T-helper 2 cell treated with Interferon-gamma antibody and Interleukin-4, amounts not matched to agents 5 μg/mL and 100 μg/mL, for 36 hours (primary cell): ENCODE measurements at places on chromosomes 12 and 14.
A peak's percentile ranks its signal among the peaks of the same experiment; 100 is the strongest.

GRCh38 chr12:1839956-1840951 is 19.9 kb downstream of the LRTM2 start:
- H3K4me1 ChIP-seq = no peaks in the 10 kb centered on the region
- no peak for DNase-seq
- no peaks in the 10 kb centered on the region for H3K27me3 ChIP-seq
- no peak overlapping the region for H3K4me3 ChIP-seq

DNA sequence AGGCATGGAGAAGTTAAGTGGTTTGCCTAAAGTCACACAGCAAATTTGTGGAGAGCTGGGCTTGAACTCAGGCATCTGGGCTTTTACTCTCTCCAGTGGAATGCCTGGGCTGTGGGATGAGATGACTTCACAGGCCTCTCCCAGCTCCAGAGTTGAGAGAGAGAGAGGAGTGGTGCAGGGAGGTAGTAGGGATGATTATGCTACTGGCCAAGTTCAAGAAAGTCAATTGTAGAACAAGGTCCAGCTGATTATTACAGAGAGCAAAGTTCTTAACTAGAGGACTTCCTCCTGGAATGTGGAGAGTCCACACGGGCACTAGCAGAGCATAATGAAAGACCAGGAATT is 769 bp upstream of the EMP1 start:
- peak overlapping the region; percentile 86 for H3K4me3 ChIP-seq
- H3K4me1 ChIP-seq = peaks cover 25% of the 10 kb centered on the region
- peaks cover 40% of the 10 kb centered on the region for H3K27me3 ChIP-seq
- H3K36me3 ChIP-seq = no peaks in the 10 kb centered on the region
- no peak for DNase-seq
- H3K27ac ChIP-seq = peak overlapping the region; percentile 79

GRCh38 chr14:34190717-34191116 is 239.8 kb upstream of the EGLN3 start:
- H3K27ac ChIP-seq = no peak overlapping the region
- peaks cover 2% of the 10 kb centered on the region for H3K4me1 ChIP-seq
- no peaks in the 10 kb centered on the region for H3K36me3 ChIP-seq
- no peak for DNase-seq

DNA sequence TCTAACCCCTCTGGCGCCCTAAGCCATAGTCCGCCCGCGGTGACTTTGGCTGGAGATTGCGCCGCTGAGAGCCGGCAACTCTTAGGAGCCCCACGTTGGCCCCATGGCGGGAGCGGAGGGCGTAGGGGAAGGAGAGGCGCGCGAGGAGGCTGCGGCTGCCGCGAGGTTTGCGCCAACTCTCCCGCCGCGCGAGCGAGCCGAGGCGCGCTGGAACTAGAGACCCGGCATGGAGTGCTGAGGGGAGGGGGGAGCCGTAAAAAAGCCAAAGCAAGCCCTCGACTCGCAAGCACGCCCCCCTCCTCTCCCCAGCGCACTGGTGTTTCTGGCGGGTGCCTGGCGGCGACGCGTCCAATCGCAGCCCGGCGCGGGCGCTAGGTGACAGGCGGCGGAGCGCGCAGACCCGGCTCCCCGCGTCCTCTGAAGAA is at the start of gene SYT10:
TSS of gene SYT10 (minus strand) at position 233 of the 425 bp plus-strand sequence. CDS start 297 bp downstream, outside the sequence.
- no peak within 1 kb of the TSS for H3K27ac ChIP-seq
- peak within 1 kb of the TSS; percentile 70 for H3K4me3 ChIP-seq
- peaks cover 2% of the 10 kb centered on the region for H3K4me1 ChIP-seq
- no peak for DNase-seq
- H3K27me3 ChIP-seq = peaks cover 30% of the 10 kb centered on the region

DNA sequence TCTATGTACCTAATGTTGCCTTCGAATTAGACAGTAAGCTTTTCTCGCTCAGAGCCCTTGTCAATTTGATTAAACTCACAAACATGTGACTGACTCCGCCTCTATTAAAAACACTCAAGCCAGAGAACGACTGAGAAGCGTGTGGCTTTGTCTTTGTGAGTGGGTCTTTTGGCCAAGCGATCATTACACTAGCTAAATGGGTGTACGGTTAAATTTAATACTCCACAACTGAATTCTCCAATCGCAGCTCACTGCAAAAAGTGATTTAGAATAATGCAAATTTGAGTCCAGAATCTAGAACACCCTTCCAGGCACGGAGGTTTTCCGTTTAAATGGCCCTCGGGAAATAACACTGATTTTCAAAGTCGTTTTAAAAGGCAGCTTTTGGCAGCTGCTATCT is 253.7 kb downstream of the EFCAB11 start:
- no peaks in the 10 kb centered on the region for H3K27me3 ChIP-seq
- no peak for DNase-seq
- H3K27ac ChIP-seq = no peak overlapping the region
- H3K36me3 ChIP-seq = peaks cover 17% of the 10 kb centered on the region
- peaks cover 32% of the 10 kb centered on the region for H3K4me1 ChIP-seq

- no peak overlapping the region for H3K27ac ChIP-seq
- no peak for DNase-seq
- H3K27me3 ChIP-seq = no peaks in the 10 kb centered on the region
- no peak overlapping the region for H3K4me3 ChIP-seq
- H3K4me1 ChIP-seq = peaks cover 36% of the 10 kb centered on the region
- peaks cover 43% of the 10 kb centered on the region for H3K36me3 ChIP-seq
Observed at GRCh38 chr14:65483647-65484046, 71.1 kb downstream of the FUT8 start.

DNA sequence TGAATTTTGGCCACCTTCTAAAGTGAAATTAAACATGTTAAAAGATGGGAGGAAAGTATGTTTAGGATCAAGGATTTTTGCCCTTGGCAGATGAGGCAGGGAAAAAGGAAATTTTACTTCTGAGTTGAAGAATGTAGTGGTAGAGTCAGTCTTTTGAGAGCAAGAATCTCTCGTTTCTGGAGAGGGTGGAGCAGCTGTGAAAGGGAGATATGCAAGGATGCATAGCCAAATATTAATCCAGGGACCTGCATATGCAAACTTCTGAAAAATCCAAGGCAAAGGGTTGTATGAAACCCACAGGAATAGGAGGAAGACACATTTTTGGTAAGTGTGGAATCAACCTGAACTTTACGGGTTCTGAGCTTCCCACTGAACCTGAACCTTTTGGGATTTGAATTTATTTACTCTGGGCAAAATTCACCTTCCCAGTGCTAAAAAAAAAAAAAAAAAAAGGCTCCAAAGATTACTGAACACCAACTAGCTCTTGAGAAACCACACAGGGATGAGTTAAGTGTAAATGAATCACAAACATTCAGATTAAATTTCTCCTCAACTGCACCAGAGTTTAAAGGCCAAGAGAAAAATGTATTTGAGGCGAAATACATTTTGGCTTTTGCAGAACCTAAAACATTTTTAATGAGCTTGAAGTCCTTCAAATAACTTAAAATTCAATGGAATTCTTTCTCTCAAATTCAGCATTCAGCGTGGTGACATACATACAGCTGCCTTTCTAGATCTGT is 187.1 kb upstream of the CDKN3 start:
- no peak overlapping the region for H3K27ac ChIP-seq
- no peaks in the 10 kb centered on the region for H3K4me1 ChIP-seq
- H3K36me3 ChIP-seq = no peaks in the 10 kb centered on the region
- no peak for DNase-seq
- no peak overlapping the region for H3K4me3 ChIP-seq

DNA sequence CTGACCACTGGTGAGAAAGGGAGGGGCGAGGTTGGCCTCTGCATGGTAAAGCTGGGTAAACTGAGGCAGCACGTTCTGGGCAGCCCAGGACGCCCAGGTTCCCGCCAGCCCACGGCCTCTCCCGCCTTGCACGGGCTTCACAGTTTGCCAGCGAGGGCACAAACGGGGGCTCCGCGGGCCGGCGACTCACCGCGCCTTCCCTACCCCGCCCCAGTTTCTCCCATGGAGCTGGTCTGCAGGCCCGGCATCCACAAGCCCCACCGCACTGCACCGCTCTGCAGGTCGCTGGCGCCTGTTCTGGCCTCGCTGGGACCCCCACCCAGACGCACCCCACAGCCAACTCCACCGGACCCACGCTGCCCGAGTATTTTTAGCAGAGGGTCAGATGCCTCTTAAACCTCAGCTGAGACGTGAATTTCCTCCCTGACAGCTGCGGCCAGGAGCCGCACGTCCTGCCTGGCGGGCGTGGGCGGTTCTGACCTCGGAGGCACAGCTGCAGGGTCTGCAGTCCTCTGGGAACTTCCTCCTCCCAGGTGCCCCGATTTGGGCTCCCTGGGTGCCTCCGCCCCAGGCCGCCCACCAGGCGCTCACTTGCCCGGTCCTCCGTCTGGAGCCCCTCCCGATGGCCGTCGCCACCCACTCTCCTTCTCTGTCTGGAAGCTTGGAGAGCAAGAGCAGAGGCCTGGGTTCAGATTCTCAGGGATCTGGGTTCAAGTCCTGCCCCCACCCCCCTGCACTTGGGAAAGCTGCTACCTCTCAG is 29.5 kb upstream of the INF2 start:
- H3K4me1 ChIP-seq = peaks cover 16% of the 10 kb centered on the region
- no peak for DNase-seq
- no peaks in the 10 kb centered on the region for H3K36me3 ChIP-seq
- H3K4me3 ChIP-seq = no peak overlapping the region
- H3K27me3 ChIP-seq = peaks cover 16% of the 10 kb centered on the region

- peaks cover 4% of the 10 kb centered on the region for H3K27me3 ChIP-seq
- no peak overlapping the region for H3K4me3 ChIP-seq
- no peak for DNase-seq
- no peaks in the 10 kb centered on the region for H3K4me1 ChIP-seq
Observed at GRCh38 chr12:123886931-123887582, 85.6 kb downstream of the CCDC92 start.

DNA sequence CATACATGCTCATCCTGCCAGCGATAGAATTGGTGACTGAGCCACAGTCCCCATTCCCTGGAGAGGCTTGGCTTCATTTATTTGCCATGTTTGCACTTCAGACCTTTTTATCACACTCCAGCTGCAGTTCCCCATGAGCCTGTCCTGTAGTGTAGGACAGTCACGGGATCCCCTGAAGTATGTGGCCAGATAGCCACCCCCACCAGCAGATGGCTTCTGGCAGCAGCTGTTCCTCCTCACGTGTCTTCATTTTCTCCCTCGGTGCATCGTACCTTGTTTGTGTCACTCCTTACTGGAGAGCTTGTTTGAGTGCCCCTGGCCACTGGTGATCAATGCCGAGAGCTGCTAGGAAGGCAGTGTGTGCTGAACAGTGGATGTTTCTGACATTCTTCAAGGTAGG is 40.2 kb downstream of the UBE3B start:
- no peak overlapping the region for H3K4me3 ChIP-seq
- no peaks in the 10 kb centered on the region for H3K4me1 ChIP-seq
- no peaks in the 10 kb centered on the region for H3K27me3 ChIP-seq
- H3K27ac ChIP-seq = no peak overlapping the region
- peaks cover 24% of the 10 kb centered on the region for H3K36me3 ChIP-seq

- no peak overlapping the region for H3K4me3 ChIP-seq
- no peak for DNase-seq
- H3K4me1 ChIP-seq = no peaks in the 10 kb centered on the region
- no peak overlapping the region for H3K27ac ChIP-seq
- no peaks in the 10 kb centered on the region for H3K36me3 ChIP-seq
Observed at GRCh38 chr14:79960288-79960687, 251.0 kb downstream of the DIO2 start.

DNA sequence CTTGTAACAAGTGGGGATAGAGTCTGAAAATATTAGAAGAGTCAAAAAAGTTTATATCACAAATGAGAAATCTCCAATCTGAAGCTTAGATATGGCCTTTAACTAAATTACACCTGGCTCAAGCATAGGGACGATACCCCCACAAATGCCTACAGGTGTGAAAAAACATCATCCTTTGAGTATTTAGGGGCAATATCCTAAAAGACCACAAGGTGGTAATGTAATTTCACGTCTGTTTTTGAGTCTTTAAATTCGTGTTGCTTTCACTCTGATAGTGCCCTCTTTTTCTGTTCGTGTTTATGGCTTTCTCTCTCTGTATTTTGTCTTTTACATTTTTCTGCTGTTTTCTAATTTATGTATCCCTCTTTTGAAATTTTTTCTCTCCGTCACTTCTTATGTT is 84.3 kb downstream of the ETNK1 start:
- no peaks in the 10 kb centered on the region for H3K36me3 ChIP-seq
- no peak overlapping the region for H3K27ac ChIP-seq
- H3K4me1 ChIP-seq = peaks cover 3% of the 10 kb centered on the region
- no peak for DNase-seq
- no peak overlapping the region for H3K4me3 ChIP-seq

DNA sequence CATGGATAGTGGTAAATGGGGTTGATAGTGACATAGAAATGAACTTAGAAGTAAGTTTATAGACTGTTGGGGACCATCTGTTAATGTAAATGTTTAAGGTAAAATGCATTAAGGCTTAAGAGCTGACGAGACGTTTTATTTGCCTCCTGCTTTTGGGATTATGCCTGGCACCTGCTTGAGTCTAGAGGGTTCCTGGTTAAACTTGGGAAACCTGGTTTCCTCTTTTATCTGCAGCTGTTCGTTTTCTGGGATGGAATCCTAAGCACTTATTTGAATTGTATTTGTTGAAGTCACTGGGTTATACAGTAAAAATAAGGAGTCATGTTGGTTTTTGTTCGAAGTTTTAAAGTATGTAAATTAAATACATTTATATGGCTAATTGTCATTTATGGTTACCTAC is 914.7 kb downstream of the NRXN3 start:
- no peak overlapping the region for H3K4me3 ChIP-seq
- no peaks in the 10 kb centered on the region for H3K4me1 ChIP-seq
- H3K36me3 ChIP-seq = no peaks in the 10 kb centered on the region
- no peaks in the 10 kb centered on the region for H3K27me3 ChIP-seq

GRCh38 chr14:80784820-80785219 is 156.7 kb downstream of the CEP128 start:
- no peaks in the 10 kb centered on the region for H3K4me1 ChIP-seq
- no peak for DNase-seq
- no peak overlapping the region for H3K4me3 ChIP-seq
- peaks cover 3% of the 10 kb centered on the region for H3K36me3 ChIP-seq
- no peaks in the 10 kb centered on the region for H3K27me3 ChIP-seq

GRCh38 chr12:131674373-131674772 is 36.5 kb upstream of the SFSWAP start:
- no peak for DNase-seq
- peaks cover 7% of the 10 kb centered on the region for H3K27me3 ChIP-seq
- no peak overlapping the region for H3K27ac ChIP-seq
- no peaks in the 10 kb centered on the region for H3K36me3 ChIP-seq
- no peaks in the 10 kb centered on the region for H3K4me1 ChIP-seq

GRCh38 chr12:120879718-120880300 is 24.3 kb downstream of the SPPL3 start:
- peaks cover 30% of the 10 kb centered on the region for H3K4me1 ChIP-seq
- no peak for DNase-seq
- no peak overlapping the region for H3K27ac ChIP-seq
- H3K27me3 ChIP-seq = no peaks in the 10 kb centered on the region
- peaks cover 13% of the 10 kb centered on the region for H3K36me3 ChIP-seq
- H3K4me3 ChIP-seq = no peak overlapping the region

DNA sequence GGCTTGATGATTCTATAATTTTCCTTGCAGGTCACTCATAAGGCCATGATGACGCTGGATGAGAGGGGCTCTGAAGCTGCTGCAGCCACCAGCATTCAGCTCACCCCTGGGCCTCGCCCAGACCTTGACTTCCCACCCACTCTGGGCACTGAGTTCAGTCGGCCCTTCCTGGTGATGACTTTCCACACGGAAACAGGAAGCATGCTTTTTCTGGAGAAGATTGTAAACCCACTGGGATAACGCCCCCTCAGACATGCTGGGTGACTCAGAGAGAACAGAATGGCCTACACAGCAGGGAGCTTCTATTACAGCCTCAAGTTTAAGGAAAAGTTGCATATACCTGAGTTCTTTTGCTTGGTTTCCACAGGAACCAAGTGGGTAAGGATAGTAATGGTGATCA is 34.3 kb downstream of the SERPINA3 start:
- H3K36me3 ChIP-seq = no peaks in the 10 kb centered on the region
- no peak overlapping the region for H3K4me3 ChIP-seq
- H3K27ac ChIP-seq = no peak overlapping the region
- H3K4me1 ChIP-seq = no peaks in the 10 kb centered on the region
- DNase-seq = no peak
